ENCODE measurements at places on chromosomes 13 and 19.

DNA sequence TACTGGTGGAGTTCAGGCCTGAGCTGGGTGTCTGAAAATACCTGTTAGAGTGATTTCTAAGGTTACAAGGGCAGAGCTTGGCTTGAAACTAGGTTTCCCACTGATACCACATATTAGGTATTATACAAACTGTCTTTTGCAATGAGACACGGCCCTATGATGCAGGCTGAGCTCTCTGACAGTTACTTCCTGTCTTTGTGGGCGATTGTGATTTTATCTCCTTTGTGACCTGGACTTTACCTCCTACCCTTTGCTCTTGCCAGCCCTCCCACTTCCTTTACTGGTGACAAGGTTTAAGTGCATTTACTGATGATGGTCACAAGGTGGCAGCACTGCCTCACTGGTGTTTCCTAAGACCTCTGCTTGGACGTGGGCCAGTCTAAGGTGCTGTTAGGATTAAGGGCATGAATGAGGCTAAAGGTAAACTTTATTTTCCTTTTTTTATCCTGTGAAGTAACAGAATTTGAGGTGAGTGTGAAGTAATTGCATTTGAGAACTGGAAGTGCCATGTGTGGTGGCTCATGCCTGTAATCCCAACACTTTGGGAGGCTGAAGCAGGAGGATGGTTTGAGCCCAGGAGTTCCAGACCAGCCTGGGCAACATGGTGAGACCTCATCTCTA, 7.7 kb upstream of the CXCL17 start:
- DNase-seq = peak; percentile 69

GRCh38 chr19:38227287-38228004, 3.4 kb upstream of the DPF1 start:
- no peak for DNase-seq

- no peak for DNase-seq
These were observed 297.4 kb downstream of the DCLK1 start for GRCh38 chr13:35833608-35834275.

GRCh38 chr13:112177450-112178288, 110.7 kb downstream of the SOX1 start:
- no peak for DNase-seq

DNA sequence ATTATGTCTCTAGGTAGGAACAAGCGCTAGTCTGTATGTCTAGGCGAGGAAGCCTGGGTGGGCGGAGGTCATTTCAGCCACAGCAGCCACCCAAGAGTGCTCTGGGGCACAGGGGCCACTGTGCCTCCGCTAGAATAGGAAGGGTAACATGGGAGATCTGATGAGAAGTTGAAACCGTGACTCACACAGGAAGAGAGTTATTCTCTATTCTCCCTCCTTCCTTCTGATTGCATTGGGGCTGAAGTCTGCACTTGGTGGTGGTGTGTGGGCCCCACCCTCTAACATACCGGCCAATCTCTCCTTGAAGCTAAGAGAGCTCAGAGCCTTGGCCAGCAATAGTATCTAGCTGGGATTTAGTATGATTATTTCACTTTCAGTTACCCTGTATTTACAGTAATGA, 20.3 kb upstream of the GGACT start:
- no peak for DNase-seq

DNA sequence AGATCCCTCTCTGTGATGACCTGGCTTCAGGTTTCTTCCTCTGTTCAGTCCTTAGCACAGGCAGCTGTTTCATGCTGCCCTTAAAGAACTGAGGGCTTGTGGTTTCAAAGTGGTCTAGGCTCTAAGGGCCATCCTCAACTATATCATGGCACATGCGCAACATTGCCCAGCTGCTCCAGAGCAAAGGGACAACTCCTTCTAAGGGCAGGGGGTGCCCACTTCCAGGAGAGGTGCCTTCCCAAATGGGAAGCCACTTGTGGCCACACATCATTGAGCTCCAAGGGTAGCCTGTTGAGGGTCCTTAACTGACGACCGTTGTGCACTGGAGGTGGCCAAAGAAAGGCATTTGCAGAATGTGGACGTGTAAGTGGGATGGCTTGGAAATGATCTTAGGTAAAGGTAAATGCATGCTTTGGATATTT, 7.3 kb downstream of the GPR183 start:
- DNase-seq = no peak

- no peak for DNase-seq
These were observed 595 bp upstream of the GPR183 start for GRCh38 chr13:99307648-99308339.

- no peak for DNase-seq
These were observed 25.8 kb downstream of the NALCN start for GRCh38 chr13:101390461-101390860.

- no peak for DNase-seq
These were observed 19.7 kb downstream of the UBAC2 start for GRCh38 chr13:99220199-99220935.

DNA sequence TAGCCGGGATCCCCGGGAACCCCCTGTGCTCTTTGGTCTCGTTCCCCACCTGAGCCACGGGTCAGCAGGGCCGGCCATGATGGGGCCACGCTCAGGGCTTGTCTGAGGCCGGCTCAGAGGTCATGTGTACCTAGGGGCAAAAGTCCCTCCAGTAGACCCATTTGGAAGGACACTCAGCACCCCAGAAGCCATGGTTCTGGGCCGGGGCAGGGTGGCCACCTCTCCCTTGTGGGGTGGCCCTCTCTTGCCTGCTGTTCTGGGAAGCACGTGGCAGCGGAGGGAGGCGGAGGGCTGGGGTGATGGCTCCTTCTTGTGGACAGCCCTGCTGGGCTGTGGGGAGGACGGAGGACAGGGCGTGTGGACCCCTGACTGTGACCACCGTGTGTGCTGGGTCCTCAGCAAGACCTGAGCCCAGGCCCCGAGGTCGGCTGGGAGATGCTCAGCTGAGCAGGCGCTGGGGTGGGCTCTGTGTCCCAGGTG, 6.4 kb upstream of the PEAK3 start:
- DNase-seq = no peak

DNA sequence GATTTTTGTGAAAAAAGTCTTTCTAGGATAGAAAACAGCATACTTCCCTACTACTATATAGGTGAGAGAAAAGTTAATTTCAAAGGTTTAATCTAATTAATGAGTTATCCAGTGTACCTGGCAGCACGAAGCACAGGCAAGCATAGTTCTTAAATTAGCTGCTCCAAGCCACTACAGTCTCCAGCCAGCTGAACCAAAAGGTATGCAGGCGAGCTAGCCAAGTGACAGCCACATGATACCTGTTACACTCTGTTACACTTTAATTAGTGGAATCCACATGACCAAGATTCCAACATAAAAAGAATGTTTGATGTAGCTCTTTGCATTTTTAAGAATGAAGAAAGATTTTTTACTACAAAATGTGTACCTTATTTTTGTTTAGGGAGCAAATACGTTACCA, 15.5 kb downstream of the SLC25A30 start:
- DNase-seq = no peak

- no peak for DNase-seq
These were observed 8.1 kb upstream of the FPR3 start for GRCh38 chr19:51786646-51787494.

GRCh38 chr13:66859934-66860877, 369.9 kb downstream of the PCDH9 start:
- DNase-seq = no peak

DNA sequence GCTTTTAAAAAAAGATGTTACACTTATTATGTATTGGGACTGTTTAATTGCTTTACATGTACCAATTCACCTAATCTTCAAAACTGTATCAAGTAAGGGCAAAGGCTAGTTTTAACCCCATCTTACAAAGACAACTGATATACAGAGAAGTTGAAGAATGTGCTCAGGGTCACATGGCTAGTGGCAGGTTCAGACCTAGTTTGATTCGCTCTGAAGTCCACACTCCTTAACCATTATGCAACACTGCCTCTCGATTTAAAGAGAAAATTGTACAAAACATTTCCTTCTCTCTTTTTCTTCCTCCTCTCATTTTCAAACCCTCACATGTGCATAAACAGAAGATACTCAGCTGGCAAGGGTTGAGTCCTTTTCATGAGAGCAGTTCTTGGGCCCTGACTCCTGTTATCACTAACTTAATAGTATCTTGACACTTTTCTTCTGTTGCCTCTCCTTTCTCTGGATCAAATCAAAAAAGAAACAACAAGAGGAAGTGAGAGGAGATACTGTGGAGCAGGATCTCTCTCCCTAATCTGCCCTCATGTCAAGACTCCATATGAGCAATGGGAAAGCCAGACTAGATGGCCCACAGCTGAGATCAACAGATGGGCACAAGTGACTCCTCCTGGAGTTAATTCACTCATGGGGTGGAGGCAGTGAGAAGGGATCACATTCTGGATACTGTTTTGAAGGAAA, 19.0 kb upstream of the N4BP2L1 start:
- no peak for DNase-seq

DNA sequence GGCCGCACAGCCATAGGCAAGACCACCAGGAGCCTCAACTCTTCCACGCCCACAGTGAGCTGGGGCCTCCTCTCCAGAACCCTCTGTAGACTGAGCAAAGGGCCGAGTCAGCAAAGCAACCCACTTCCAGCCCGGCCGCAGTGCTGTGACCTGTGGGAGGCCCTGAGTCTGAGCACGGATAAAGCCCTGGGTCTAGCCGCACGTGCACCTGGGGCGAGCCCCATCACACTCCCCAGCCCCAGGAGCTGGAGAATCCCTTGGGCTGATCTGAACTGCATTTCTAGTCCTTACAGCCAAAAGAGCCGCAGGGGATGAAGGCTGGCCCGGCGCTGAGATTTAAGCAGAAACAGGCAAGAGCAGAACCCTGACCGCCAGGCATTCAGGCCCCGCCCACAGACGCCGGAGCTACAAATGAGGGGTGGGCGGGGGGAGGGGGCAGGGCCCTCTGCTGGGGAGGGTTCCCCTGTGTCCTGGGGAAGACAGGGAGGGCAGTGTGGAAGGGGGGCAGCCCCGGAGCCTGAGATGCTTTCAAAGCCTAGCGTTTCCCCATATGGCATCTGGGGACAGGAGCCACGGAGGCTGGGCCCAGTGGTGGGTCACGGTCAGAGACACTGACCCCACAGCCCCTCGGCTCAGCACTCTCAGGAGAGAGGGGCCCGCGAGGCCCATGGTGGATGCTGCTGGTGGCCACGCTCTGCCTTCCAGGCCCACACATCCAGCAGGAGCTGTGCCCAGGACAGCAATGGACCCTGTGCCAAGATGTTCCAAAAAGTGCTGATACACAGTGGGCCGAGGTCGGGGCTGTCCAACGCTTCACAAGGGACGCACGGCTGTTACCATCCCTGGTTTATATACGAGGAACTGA, 4.9 kb downstream of the TMEM259 start:
- no peak for DNase-seq

DNA sequence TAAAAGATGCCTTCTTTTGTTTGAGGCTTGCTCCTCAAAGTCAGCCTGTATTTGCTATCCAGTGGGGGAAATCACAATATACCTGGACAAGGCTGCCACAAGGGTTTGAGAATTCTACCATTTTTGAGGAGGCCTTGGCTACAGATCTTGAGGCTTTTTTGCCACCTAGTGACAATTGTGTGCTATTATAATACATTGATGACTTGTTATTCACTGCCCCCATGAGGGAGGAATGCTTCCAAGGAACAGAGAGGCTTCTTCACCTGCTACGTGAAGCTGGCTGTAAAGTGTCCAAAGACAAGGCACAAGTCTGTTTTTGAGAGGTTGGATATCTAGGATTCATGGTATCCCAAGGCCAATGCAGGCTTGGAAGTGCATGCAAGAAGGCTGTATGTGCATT, 72.5 kb downstream of the ZNF708 start:
- peak; percentile 2 for DNase-seq

DNA sequence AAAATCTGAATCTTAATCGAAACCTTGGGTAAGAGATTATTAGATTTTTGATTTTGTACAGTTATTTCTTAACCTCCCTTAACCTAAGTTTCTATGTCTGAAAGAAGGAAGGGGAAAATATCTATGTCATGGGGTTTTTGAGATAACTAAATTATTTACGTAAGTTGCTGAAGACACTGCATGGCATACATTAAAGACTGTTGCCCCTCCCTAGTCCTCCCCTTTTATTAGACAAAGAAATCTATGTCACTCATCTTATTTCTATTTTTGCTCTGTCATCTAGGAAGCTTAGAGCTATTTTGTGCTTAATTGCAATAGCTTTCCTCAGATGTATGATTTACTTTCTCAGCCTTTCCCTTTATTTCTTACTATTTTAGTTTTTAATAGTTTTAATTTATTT, 15.0 kb downstream of the COG6 start:
- no peak for DNase-seq

GRCh38 chr13:75636436-75637180, 478 bp downstream of the LMO7 start:
- DNase-seq = no peak

DNA sequence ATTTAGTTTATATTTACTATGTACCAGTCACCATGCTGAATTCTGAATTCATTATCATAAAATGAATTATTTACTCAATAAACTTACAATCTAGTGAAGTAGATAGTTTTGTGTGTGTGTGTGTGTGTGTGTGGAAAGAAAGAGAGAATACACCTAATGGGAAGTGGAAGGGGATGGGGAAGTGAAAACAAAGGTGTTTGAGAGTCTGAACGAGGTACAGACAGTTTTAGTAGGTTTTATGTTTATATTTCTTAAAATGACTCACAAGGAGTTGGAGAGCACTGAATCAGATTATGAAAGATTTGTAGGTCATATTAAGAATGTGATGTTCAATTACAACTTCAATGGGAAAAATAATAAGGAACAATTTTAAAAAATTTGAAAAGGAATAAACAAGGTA, 1753.0 kb downstream of the SLITRK1 start:
- no peak for DNase-seq
